ENCODE measurements at places on chromosomes 16 and 17.
A peak's percentile ranks its signal among the peaks of the same experiment; 100 is the strongest.

- no peak for DNase-seq
Measured at GRCh38 chr17:74037320-74037719, 166.2 kb upstream of the RPL38 start.

DNA sequence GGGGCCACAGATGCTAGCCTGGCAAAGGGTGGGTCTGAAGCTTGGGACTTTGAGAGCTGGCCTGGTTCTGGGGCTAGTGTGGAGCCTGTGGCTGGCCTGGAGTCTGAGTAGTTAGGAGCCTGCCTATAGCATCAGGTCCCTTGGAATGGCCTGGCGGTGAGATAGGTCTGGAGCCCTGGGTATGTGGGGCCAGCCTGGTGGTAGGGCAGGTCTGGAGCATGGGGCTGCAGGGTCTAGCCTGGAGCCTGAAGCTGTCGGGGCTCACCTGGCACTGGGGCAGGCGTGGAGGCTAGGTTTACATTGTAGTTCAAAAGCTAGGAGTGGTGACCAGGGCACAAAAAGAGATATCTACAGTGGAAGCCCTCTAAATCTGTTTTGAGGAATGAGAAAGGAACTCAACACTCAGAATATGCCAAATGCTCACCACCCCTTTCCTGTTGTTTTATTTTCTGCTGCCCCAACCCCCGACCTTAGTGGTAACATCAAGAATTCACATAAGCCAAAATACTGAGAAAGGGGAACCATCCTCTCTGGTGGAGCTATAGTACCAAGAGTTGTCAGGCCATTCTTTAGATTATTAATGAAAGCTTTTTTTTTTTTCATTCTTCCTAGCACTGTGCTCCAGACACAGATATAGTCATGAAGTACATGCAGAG is 100.3 kb downstream of the TANC2 start:
- no peak for DNase-seq

GRCh38 chr17:31373150-31374093 is 18.1 kb upstream of the RAB11FIP4 start:
- DNase-seq, result peak; percentile 46

- no peak for DNase-seq
Measured at GRCh38 chr16:261031-261691, 14.6 kb downstream of the RGS11 start.

GRCh38 chr17:79095345-79096055 is 20.9 kb downstream of the ENGASE start:
- DNase-seq, result no peak

DNA sequence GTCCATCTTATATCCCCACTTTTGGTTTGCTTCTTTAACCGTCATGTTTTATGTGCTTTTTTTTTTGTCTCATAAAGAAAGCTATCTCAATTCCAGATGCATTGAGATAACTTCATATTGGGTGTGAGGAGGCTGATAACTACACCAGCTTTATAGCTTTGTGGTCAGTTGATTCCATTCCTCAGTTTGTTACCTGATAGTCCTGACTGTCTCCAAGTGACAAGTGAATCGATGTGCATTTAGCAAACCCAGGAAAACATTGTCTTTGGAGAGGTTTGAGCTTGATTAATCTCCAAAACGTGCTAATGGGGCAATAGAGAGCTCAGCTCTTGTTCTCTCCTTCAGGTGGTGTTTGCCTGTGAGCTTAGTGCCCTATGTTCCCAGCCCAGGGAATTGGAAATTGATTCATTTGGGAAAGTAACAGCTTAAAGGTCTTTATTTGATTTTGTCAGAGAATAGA is 22.7 kb downstream of the HS3ST3B1 start:
- DNase-seq, result no peak

DNA sequence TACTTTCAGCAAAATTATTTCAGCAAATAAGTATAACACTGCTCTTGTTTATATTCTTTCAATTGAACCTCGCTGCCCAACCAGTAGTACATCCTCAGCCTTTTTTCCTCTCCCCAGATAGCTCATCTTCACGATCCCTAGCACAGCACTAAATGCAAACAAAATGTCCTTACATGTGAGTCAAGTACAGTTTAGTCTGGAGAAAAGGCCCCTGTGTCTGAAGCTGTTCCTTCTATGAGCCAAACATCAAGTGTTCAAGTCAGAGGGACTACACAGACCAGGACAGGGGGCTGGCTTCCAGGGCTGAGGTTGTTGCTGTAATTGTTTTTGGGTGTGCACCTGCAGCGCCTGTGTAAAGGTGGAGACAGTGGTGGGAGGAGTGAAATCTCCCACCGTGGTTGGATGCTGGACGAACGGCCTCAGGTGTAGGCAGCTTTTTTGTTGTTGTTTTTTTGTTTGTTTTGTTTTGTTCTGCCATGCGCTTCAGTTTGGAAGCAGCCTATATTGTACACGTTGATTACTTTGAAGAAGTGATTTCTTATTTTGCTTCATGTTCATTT is 147.1 kb downstream of the PRKCA start:
- DNase-seq, result no peak

- DNase-seq, result no peak
Measured at GRCh38 chr17:74712301-74712700, 422 bp downstream of the CD300LF start.

- no peak for DNase-seq
Measured at GRCh38 chr17:70636517-70637133, 467.3 kb downstream of the KCNJ2 start.

- no peak for DNase-seq
Measured at GRCh38 chr16:84844049-84844350, 24.2 kb downstream of the CRISPLD2 start.

GRCh38 chr16:8694795-8695728 is 20.6 kb downstream of the ABAT start:
- no peak for DNase-seq

DNA sequence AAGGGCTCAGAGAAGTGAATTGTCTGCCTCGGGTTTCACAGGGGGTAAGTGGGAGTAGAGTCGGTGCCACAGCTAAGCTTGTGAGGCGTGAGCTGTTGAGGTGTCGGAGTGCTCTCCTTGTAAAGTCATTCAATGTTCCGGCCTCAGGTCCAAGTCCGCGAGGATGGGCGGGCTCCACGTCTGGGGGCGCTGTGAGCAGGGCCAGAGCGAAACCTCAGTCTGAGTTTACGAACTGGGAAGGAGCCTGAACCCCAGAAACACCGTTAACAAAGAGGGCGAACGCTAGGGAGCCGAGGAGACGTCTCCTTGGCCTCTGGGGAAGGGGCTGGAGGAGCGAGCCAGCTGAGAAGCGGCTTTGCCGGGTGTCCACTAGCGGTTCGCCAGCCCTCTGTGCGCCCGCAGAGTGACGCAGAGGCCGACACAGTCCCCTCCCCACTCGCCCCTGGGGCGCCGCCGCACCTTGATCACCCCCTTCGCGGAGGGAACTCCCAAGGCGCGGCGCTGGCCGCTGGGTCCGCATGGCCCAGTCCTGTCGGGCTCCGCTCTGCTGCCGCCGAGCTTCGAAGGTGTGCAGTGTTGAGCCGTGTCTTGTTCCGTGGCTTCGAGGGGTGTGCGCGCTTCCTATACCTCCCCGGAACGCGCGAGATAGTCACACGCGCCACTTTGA is 4.9 kb downstream of the IRX3 start:
- no peak for DNase-seq

GRCh38 chr16:711548-712320 is 3.2 kb upstream of the METRN start:
- DNase-seq, result peak; percentile 87

- no peak for DNase-seq
Measured at GRCh38 chr16:50641818-50642187, 39.3 kb downstream of the SNX20 start.

GRCh38 chr17:73121506-73121905 is 29.0 kb upstream of the SLC39A11 start:
- DNase-seq, result no peak

- no peak for DNase-seq
Measured at GRCh38 chr16:27779641-27780164, 229.8 kb downstream of the KATNIP start.

- no peak for DNase-seq
Measured at GRCh38 chr17:17350491-17351355, 47.5 kb downstream of the NT5M start.

- DNase-seq, result no peak
Measured at GRCh38 chr16:80171746-80172145, 369.0 kb upstream of the DYNLRB2 start.

GRCh38 chr16:72409423-72409822 is 237.5 kb upstream of the PMFBP1 start:
- DNase-seq, result no peak

DNA sequence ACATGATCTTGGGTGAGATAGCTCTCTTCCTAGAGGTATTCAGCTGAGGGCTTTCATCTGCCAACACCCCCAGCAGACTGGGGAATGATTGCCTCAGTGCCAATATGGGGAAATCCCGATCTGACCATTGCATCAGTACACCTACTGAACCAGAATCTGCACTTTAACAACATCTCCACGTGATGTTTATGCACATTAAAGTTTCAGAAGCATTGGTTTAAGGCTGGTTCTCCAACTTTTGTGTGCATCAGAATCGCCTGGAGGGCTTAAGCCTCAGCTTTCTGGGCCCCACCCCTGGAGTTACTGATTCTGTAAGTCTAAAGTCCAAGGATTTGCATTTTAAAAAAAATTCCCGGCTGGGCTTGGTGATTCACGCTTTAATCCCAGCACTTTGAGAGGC is 123.6 kb upstream of the MED13 start:
- no peak for DNase-seq

DNA sequence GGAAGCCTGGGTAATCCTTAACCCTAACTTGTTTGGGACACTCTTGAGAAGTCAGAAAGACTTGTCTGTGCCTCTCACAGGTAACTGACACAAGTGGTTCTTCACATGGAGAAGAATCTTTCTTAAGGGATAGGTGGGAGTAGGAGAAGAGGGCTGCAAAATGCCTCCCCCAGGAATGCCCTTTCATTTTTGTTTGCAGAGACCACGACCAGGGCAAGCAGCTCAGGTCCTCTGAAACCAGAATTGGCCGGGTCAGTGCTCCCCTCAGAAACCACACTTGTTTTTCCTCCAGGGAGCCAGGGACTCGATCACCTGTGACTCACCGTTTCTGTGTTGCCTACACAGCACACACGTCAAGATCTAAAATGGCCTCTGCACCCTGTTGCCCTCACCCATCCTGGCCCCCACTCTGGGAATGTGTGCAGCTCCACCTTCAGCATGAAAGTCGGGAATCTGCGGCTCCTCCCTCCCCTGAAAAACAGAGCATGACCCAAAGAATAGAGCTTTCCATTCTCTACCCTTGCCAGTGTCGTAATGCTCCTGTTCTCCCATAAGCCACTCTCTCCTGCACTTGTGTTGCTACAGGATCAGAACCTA is 36.1 kb downstream of the HNF1B start:
- no peak for DNase-seq

DNA sequence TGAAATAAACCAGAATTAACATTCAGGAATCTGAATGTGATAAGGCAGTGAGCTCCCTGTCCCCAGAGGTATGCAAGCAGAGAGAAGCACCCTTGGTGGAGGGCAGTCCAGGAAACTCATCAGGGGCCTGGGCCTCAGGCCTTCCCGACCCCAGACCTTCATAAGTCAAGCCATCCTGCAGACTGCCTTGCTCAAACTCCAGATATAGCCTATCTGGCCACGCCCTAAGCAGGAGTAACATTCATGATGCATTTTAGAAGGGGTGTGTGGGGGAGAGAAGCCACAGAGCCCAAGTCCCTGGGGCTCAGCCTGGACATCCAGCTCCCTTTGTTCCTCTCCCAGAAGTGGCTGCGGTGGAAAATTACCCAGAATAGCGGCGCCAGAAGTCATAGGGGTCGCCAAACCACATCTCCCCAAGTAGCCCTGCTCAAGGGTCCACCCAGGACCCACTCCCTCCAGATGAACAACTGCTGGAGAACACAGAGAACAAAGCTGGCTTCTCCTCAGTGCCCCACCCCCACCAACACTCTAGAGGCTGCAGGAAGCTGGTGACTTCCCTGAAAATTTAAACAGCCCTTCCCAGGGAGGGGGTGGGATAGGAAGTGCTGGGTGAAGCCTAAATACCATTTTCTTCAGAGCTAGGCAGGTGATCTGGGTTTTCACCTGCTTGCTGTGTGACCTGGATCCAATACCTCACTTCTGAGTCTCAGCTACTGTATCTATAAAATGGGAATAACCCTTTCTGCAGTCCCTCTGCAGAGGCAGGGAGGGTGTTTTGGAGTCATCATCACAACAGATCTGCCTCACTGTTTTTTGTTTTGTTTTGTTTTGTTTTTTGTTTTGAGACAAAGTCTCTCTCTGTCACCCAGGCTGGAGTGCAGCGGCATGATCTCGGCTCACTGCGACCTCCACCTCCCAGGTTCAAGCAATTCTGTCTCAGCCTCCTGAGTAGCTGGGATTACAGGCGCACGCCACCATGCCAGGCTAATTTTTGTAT is 1.5 kb upstream of the SREBF1 start:
- DNase-seq, result no peak

DNA sequence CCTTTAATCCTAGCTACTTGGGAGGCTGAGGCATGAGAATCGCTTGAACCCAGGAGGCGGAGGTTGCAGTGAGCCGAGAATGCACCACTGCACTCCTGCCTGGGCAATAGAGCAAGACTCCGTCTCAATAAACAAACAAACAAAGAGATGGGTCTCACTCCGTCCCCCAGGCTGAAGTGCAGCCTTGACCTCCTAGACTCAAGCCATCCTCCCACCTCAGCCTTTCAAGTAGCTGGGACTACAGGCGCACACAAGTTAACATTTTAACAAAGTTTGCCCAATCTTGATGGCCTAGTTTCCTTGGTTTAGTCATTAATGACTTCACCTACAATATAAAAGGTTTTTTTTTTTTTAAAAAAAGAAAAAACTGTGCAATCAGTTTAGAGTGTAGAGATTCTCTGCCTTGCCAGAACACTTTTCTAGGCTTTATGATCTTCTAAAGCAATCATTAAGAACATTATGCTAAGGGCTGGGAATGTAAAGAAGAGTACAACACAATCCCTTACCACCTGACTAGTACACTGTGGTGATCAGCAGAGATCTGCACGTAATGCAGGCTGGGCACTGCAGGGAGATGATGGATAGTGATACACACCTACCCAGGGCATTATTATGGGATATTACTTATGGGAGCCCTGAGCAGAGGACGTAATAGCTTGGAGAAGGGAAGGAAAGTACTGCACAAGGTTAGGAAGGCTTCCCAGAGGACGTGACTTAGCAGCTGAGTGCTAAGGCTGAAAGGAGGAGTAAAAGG is 6.9 kb downstream of the GOT2 start:
- DNase-seq, result no peak

DNA sequence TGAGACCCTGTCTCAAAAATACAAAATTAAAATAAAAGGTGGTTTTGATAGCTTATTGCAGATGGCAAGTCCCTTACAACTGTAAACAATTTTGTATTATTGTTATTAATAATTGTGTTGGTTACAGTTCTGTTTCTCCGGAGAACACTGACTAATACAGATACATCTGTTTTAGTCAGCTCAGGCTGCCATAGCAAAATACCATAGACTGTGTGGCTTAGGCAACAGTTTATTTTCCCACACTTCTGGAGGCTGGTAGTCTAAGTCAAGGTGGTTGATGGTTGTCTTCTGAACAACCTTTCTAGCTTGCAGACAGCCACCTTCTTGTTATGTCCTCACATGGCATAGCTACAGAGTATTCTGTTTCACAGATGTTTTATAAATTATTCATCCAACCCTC is 14.2 kb upstream of the IL21R start:
- no peak for DNase-seq

- no peak for DNase-seq
Measured at GRCh38 chr16:73068541-73069401, 20.8 kb upstream of the ZFHX3 start.

GRCh38 chr16:89505204-89506112 is 2.7 kb upstream of the SPG7 start:
- peak; percentile 94 for DNase-seq

- no peak for DNase-seq
Measured at GRCh38 chr17:45139533-45139920, 4.0 kb downstream of the ACBD4 start.

All from CD4-positive, alpha-beta T cell treated with Interleukin-6 for 4 hours (primary cell).